ENCODE measurements at places on chromosomes 2 and 18.

DNA sequence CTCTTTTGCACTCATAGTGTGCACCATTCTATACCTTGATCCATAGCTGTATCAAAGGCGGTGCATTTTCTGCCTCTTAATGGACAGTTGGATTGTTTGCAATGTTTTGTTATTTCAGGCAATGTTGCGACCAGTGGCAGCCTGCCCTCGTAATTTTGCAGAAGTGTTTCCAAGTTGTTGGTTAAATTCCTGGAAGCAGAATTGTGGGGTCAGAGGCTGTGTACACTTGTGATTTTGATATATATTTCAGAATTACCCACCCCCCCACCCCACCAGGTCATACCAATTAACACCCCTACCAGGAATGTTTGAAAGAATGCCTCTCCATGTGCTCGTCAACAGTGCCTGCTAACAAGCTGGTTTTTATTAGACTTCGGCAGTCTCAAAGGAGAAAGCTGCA lies 32.4 kb upstream of the IL1R1 start:
- no peak for DNase-seq

GRCh38 chr2:178428396-178428806 lies 22.6 kb downstream of the PRKRA start:
- DNase-seq, result no peak

GRCh38 chr2:15279201-15279876 lies 281.8 kb downstream of the NBAS start:
- DNase-seq, result no peak

GRCh38 chr2:113232740-113233139 lies 46.0 kb downstream of the PAX8 start:
- DNase-seq, result no peak

DNA sequence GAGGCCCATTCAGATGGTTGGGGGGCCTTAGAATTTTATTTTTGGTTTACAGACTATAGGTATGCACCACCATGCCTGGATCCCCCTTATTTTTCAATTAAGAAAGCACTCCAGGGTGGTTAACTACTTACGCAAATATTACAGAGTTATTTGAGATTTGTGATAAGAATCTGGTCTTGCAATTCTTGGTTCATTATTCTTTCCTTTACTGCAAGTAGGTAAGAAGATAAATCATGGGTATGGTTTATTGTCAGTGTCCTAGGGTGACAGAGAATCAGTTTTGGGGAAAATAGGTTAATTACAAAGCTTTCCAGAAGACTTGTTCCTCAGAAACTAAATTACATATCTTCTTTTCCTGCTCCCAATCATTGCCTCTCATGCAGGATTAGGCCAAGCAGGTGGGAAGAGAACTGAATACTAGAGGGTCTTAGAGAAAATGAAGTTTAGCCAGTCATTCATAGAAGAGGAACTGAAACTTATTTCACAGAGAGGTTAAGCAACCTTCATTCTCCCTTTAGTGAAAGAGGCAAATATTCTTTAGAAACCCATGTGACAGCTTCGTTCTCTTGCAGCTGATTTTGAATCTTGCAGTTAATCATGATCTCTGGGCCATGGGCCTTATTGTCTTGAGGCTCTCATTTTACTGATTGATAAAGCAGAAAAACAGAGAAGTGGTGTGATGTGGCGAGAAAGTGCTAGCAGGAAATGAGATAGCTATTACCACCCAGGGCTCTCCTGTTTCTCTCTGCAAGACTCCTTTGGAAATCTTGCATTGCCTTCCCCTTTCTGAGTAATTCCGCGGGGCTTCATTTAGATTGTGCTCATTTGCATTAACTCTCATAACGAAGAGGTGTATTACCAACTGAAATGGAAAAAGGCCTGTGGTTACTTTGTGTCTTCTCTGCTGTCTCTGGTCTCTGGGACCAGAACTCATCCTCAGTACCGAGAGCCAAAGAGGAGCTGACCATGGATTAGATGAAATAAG lies 44.8 kb upstream of the ARHGAP25 start:
- no peak for DNase-seq

DNA sequence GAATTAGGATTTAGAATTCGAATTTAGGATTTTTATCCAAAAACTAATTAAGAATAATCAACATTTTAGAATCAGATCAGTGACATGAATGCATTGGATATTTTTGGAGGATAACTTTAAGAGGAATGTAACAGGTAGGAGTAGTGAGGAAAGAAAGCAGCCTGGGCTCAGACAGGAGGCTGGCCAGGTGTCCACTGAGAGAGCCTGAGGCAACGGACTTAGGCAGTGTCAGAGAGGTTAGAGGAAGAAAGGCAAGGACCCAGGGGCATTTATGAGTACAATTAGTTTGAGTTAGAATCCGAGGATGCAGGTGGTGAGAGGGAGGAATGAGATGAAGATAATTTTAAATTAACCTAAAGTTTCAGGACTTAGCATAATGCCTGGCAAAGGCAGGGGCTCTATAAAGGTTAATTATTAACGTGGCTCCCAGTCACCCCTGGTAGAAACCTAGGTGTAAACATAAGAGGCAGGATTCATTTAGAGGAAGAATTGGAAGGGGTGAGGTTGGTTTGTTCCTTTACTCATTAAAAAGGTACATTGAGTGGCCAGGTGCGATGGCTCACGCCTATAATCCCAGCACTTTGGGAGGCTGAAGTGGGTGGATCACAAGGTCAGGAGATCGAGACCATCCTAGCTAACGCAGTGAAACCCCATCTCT lies 507.1 kb downstream of the TMEM182 start:
- DNase-seq, result no peak

GRCh38 chr2:3730646-3731045 lies 27.3 kb downstream of the DCDC2C start:
- DNase-seq, result no peak

DNA sequence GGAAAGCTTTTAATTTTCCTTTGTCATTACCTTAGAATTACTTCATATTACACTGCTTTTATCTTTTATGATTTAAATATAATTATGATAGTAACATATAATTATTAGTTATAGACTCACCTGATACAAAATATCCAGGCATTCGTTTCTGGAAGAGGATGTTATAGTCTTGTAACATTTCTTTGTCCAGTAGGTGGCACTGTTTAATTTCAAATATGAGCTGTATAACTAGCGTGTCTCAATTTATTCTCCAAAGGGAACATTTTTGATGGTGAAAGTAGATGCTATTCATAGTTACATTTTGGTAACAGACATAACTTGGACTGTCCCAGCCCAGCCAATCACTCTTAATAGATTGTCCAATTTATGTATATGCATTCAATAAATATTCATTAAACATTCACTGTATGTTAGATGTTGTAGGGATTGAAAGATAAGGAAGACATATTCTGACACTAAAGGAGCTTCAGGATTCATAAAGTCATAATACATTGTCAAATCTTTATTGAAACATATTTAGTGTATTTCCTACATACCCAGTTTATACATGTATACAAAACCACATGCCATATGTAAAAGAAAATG lies 19.2 kb downstream of the DAW1 start:
- DNase-seq, result no peak

All from effector memory CD4-positive, alpha-beta T cell (primary cell).